ENCODE measurements at places on chromosomes 1 and 21. TPM values are rescaled to one million over a fixed set of nuclear protein-coding genes. Genes with fewer than 3 reads are reported as not detected.

- DNase-seq = no peak
These were observed 4.7 kb downstream of the C1orf35 start for GRCh38 chr1:228098323-228098931.

GRCh38 chr1:12140515-12141162, 26.2 kb upstream of the TNFRSF1B start:
- DNase-seq = no peak

Gene TNNT2
- total RNA-seq = not detected

Gene C1orf94
- 4.0 TPM for total RNA-seq

- DNase-seq = no peak
These were observed 282.8 kb downstream of the ZNF648 start for GRCh38 chr1:181778640-181779260.

DNA sequence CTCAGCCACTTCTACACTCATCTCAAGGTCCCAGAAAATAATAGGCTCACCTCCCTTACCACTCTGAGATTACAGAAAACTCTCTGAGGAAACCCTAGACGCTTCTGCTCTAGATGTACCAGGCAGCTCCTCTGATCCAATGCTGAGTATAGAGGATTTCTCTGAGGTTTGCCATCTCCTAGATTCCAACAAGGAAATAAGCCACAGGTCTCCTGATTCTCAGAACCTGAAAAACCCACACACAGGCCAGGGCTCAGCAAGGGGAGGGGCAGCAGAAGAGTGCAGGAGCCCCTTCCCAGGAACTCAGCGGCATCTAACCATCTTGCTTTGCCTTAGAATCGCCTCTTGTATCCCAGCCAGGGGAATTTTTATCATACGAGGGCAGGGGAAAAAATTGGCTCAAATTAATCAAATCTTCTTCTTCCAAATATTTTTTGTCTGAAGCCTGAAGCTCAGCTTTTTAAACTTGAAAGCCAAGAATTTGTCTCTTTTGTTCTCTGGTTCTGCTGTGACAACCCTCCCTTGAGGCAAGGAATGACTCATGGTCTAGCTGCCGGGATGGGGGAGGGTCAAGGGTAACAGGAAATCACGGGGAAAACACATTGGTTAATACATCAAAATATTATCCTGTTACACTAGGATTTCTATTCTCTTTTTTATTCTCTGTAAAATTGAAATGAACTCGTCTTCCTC, 30.8 kb downstream of the GORAB start:
- peak; percentile 90 for DNase-seq

Gene OR2M3
- total RNA-seq = not detected

- no peak for DNase-seq
These were observed 91.1 kb upstream of the CACHD1 start for GRCh38 chr1:64378826-64379225.

- DNase-seq = no peak
These were observed 126.4 kb downstream of the CLIC6 start for GRCh38 chr21:34795175-34795547.

Gene MPL
- total RNA-seq = not detected

DNA sequence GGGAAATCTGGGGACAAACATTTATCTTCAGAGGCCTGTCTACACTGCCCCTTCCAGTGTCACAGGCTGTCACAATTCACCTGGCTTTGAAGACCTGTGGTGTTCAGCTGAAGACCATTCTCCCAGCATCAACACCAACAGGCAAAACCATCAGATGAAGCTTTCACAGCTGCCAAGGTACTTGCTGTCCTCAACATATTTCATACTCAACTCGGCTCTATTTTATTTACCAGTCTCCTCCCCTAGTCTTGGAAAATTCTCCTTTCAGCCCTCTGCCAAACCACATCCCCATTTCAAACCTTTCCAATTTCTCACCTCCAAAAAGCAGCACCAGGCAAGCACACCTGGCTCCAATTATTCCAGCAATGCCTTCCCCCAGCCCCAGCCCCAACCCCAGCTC, 108.8 kb downstream of the TGFBR3 start:
- no peak for DNase-seq

Gene DDAH1
- total RNA-seq = 71.0 TPM

DNA sequence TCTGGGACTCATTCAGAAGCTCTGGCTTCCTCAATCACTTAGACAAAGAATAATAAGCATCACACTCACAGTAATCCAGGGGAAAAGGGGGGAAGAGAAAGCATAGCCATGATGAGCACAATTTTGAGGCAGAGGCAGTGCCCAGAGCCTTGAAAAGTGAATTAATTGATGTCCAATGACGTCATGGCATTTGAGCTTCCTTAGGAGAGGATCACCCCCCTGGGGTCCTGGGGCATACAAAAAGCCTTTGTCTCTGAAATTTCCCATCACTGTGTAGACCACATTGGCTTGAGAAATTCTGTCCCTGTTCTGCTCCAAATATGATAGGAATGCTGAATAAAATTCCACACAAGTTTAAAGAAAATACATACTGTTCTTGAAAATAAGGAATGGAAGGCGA, 84.3 kb upstream of the COA6 start:
- peak; percentile 10 for DNase-seq

Gene RNU1-2
- total RNA-seq = not detected

DNA sequence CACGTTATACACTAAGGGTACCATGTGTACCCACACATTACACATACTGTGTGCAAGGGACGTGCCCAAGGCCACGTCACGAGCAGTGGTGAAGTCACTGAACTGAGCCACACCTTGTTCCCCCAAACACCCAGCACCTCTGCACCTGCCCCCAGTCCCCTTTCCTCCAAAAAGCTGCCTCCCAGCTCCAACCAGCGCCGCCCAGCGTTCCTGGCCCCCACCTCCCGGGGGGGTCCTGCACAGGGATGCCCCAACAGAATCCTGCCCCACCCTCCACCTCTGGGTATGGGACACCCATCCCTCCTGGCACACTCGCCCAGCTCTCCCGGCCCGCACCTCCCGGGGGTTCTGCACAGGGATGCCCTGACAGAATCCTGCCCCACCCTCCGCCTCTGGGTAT, 54.1 kb downstream of the CHD5 start:
- DNase-seq = no peak

Gene CFAP45
- total RNA-seq = 0.20 TPM

GRCh38 chr1:115492880-115493279, 148.9 kb upstream of the VANGL1 start:
- DNase-seq = peak; percentile 68

DNA sequence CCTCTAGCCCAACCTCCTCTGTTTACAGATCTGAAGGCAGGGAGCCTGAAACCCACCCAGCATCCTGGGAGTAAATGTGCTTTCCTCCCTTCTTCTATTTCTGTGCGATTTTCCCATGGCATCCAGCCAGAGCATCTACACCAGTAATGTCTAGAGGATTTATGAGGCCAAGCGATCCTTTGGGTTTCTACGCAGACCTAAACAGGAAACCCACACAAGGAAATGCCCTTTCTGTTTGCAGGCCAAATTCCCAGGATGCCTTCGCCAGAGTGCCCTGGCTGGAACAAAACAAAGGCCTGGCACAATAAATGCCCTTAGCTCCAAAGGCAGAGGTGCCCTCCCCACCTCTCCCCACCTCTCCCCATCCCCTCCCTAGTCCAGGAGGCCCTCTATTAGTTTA, 110.5 kb upstream of the CDC42BPA start:
- DNase-seq = peak; percentile 94

Gene KPRP
- not detected for total RNA-seq

DNA sequence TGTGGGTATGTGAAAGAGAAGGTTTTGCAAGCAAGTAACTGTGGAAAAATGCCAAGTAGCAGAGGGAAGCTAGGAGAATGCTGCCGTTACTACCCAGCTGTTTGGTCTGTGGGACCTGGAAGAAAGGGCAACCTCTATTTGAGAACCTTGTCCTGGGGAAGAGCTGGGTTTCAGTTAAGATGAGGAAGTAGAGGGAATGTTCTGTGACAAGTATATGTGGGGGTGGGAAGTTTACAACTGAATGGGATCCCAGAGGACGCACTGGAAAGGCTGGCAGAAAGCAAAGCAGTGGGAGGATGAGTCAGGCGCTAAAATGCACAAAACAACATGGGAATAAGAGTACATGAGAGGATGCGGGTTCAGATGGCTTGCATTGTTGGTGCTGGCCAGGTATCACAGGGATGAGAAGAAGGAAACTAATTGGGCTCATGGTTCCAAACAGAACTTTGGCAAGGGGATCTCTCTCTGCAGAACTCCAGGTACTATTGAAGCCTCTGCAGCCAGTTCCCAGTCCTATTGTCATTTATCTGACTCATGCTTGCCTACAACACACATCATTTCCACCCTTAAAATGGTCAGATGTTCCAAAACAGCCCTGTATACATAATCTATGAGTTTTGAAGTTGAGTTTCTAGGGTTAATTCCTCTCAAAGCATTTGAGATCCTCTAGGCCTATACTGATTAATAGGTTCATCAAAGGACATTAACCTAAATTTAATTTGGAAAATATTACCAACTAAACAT, 88.5 kb upstream of the VAV3 start:
- no peak for DNase-seq

Gene KDM1A
- 98.5 TPM for total RNA-seq

GRCh38 chr1:56516539-56517252, 62.7 kb downstream of the PLPP3 start:
- DNase-seq = peak; percentile 55

Gene JAK1
- total RNA-seq = 90.9 TPM

GRCh38 chr1:27342778-27343638, 1.2 kb downstream of the SYTL1 start:
- no peak for DNase-seq

All from M059J (cell line).